ENCODE measurements at places on chromosomes 4 and X.

GRCh38 chr4:42248972-42249371, 96.5 kb upstream of the BEND4 start:
- DNase-seq: no peak

DNA sequence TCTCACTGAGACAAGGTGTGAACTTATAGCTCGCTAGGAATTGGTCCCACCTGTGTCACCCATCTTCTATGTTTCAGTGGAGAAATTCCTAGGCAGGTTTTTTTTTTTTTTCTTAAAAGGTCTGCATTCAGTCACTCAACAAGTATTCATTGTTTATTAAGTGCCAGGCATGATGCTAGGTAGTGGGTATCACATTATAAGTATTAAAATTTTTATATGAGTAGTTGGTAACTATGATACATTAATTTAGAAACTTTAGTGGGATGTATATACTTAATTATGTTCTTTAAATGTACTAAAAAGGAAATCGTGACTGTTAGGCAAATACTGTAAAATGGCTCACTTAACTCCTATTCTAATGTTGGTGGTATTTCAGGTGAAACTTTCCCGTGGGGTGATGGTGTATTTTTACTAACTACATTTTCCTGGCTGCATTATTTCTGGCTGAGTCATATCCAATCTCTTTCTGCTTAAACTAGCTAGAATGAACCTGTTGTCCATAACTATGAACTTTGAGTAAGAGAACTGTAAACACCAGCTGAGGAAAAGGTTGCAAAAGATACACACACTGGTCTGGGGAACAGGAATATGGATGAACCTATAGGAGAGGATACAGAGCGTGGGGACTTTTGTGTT, 49.3 kb upstream of the MED14 start:
- DNase-seq: no peak

- DNase-seq: peak; percentile 33
Measured at GRCh38 chrX:18956303-18957032, 27.4 kb downstream of the PHKA2 start.

GRCh38 chr4:189769131-189769530, 171.5 kb upstream of the FRG1 start:
- DNase-seq: no peak

DNA sequence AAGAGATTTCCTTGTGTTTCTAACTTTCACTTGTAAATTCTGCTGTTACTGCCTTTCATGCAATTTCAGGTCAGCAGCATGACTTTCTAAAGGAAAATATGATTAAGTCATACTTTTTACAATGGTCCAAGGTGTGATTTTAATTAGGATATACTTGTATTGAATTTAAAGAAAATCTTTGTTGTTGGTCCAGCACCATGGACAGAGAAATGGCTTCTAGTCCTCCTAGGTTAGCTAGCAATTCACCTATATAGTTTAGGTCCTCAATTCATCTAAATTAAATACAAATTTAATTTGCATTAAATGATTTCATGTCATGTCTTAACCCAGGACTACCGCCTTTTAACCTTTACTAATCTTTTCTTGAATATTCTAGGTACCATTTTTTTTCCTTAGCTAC, 304.9 kb upstream of the RPS6KA3 start:
- no peak for DNase-seq

DNA sequence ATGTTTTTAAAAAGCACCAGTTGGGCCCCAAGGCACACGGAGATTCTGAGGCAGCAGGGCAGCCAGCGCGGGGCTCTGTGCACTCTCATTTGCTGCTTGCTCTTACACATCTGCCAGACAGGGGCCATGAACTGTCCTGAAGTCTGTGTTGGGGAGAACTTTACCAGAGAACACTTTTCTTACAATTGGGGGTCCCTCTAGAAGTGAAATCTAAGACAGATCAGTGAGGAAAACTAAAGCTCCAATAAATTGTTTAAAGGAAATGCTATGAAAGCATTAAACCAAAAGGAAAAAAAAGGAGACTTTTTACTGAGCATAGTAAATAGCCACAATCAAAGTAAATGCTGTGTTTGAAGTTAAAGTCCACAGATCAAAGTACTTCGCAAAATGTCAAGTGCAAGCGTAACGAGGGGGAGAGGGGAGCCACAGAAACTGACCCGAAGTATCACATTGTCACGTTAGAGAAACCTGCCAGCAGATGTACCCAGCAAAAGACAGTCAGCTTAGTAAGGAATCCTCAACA, 37.8 kb downstream of the SORBS2 start:
- no peak for DNase-seq

- DNase-seq: no peak
Measured at GRCh38 chr4:23934915-23935314, 45.1 kb upstream of the PPARGC1A start.

DNA sequence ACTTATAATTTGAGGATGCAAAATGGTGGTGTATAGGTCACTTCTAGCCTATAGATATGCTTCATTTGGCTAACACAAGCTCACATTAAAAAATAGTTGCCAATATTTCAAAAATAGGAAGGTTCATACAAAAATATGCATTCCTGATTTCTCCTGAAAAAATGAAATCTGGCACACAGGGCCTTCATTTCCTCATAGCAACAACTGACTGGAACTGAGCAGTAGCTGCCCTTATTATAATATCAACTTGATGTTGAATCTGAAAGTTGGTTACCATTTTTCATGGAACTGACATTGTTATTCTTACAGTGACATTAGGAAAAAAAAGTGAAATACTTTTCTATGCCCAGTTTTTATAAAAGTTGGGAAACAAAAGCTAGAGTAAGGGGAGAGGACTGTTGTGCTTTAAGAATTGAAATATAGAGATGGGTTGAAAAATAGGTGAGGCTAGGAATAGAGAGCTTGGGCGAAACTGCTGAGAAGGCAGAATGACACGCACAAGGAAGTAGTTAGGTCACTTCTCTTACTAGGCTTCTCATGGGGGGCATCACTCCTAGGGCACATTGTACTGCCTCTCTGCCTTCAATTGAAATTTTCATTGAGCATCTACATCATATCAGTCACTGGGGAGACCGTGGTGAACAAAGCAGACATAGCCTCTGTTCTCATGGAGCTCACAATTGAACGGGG, 43.1 kb upstream of the C1GALT1C1 start:
- DNase-seq: no peak
